ENCODE measurements at places on chromosomes 4 and X. TPM values are rescaled to one million over a fixed set of nuclear protein-coding genes. Genes with fewer than 3 reads are reported as not detected.

DNA sequence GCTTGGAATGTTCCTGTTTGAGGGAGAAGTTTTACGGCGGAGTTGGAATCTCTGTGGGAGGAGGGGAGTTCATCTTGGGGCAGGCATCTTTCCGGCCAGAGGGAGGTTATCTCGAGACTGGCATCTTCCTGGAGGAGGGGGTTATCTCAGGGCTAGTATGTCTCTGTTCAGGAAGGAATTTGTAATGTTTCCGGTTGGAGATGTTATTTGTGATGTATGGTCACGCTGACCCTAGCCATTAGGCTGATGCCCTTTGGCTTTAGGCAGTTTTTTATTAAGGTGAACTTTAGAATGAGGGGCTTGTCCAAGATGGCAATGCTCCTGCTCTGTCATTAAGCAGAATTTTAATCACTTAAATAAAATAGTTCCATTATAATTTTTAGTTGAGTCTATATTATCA, 449.7 kb downstream of the PCDH10 start:
- DNase-seq = no peak

DNA sequence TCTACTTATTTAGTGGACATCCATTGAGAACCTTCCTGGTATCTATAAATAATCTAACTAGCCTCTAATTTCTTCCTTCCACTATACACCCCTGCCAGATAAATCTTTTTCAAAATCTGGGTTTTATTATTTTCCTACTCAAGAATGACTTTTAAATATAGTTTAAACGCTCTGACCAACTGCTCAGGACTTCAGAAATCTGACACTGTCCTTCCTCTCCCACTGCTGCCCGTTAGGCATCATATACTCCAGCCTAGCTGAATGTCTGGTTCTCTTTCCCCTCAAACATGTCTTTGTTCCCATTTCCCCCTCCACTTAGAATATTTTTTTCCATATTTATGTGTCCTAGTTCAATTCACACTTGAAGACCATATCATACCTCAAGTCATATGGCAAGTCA, 35.2 kb upstream of the CBLL2 start:
- DNase-seq = no peak

Gene MXRA5
- total RNA-seq = not detected

Gene KCNE5
- not detected for total RNA-seq

GRCh38 chr4:167380964-167381363, 146.7 kb upstream of the SPOCK3 start:
- no peak for DNase-seq

DNA sequence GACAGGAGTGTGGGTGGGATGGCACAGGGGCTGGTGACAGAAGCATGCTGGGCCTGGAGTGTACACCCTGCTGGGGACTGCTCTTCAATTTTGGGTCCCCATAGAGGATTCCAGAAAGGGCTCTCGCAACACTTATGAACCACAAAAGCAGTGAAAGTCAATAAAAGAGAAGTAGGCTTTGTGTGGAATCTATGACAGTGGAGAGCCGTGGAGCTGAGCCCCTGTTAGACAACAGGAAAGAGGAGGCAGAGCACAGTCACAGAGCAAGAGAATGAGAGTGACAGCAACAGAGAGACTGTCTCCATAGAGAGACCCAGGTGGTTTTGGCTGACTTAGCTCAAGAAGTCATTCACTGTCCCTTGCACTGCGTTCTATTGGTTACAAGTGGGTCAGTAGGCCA, 135.1 kb upstream of the ATP6AP2 start:
- no peak for DNase-seq

DNA sequence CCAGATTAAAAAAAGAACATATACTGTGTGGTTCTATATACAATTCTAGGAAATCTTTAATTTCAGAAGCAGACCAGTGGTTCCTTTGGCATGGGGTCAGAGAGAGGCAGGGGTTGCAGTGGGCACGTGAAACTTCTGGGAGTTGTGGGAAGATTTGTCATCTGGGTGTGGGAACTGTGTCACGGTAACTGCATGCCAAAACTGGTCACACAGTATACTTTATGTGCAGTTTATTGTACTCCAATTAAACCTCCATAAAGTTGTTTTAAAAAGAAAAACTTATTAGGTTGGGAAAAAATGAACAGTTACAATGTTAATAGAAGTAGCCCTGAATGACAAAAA, 26.7 kb upstream of the STS start:
- no peak for DNase-seq

GRCh38 chr4:120327276-120327675, 260.6 kb upstream of the MAD2L1 start:
- no peak for DNase-seq

GRCh38 chr4:38287101-38287851, 327.1 kb downstream of the PTTG2 start:
- DNase-seq = no peak

Gene TMEM156
- total RNA-seq = 29.4 TPM

Measured in OCI-LY7 (cell line).